IMR-90 (cell line): ENCODE measurements at places on chromosomes 12 and 14.

GRCh38 chr12:19155981-19156734, 26.6 kb downstream of the PLEKHA5 start:
- no peak for DNase-seq

DNA sequence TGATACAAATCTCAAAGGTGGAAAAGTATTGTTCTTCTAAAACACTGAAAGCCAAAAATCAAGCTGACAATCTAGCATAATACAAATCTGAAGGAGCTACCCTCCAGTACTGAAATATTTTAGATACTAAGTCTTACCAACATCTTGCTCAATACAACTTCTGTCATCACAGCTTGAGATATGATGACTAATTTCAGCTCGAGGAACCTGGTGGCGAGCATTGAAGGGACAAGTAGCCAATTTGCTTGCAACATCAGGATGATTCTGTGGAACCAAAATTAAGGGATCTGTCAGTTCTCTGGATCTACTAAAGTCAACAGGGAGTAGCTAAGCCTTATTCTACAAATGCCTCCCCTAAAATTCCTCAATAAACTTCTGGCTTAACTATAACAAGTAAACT, 10.4 kb downstream of the GTSF1 start:
- peak; percentile 27 for DNase-seq

DNA sequence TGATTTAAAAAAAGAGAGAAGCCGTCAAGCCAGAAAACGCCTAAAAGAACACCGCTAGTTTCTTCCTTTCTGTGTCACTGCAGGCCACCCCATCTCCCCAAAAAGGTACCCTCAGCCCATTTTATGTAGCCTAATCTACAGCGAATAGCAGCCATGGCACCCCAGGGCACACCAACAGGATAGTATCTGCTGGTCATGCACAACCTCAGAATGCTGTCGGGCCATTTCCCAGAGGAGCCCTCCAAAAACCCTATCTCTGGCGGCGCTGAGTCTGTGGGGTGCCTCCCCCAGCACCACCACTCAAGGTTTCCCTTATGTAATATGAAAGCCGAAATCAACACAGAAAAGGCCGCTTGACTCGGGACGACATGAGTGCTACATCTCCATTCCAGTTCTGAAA, 98.9 kb downstream of the BCL11B start:
- DNase-seq = no peak

DNA sequence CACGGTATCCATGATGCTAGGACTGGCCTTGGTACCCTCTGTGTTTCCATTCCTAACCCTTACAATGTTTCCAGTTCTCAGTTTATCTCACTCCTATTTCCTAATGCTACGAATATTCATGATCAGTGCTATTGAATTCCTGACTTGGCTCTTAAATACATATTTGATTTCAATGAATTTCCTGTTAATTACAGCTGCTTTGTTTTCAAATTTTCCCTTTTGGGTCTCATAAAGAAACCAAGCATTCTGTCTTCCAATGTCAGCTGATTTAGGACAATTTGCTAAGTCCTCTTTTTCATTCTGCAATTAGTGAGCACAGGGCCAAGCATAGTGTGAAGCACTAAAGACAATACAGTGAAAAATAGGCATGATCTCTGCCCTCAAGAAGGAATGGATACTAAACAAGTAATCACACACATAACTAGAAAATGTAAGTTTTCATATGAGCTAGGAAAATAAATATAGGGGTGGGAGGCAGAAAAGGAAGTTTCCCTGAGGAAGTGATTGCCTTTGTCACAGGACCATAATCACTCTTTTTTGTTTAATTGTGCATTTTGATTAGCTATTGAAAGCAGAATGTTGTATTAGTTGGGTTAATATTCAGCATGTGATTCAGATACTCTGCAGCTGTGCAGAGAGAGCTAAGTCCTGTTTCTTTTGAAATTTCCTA, 88.5 kb downstream of the KCNC2 start:
- DNase-seq = no peak

DNA sequence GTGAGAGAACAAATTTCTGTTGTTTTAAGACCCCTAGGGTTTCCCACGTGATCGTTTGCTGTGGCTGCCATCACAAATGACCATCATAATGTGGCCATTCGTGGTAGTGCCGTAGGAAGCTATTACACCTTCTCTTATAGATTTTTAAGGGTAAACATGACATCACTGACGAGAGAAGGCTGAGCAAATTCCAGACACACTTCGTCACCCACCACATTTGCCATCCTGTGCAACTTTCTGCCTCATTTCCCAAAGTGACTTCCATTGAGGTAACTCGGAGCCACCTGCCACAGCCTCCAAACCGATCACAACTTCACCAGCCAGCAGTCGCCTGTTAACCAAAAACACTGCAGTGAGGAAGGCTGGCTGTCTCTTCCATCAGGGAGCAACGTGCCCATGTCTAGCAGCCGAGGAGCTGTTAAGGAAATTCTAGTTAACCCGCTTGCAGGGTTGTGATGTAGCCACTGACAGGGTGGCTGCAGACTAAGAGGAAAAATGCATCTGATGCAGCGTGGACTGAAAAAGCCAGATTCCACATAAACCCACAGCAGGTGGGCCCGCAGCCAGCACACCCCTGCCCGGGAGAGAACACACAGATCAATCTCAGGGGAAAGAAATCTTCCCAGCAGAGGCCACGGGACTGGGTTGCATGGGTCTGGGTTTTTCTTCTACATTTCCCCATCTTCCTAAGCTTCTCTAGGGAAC, 44.6 kb downstream of the CCDC85C start:
- no peak for DNase-seq

GRCh38 chr14:77040059-77040740, 11.7 kb upstream of the IRF2BPL start:
- peak; percentile 99 for DNase-seq

GRCh38 chr12:124675881-124676713, 108.7 kb upstream of the NCOR2 start:
- peak; percentile 71 for DNase-seq

DNA sequence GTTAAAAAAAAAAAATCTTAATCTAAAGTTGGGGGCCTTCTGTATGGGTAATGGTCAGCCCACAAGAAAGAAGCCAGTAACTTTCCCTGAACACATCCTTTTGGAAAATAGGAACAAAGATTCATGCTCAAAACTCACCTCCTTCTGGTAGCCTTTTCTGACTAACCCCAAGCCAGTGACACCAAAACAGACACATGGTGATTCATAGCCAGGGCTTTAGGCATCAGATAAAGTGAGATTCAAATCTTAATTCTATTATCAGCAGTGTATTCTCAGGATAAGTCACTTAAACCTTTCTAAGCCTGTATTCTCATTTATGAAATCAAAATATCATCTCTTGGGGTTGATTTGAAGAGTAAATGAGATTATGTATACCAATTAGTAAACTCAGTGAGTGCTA, 4.9 kb downstream of the ATP5MC2 start:
- no peak for DNase-seq

- peak; percentile 36 for DNase-seq
These were observed 594 bp downstream of the ARHGDIB start for GRCh38 chr12:14960548-14961465.

- peak; percentile 93 for DNase-seq
These were observed 6.0 kb downstream of the GAPDH start for GRCh38 chr12:6540181-6540877.

- DNase-seq = peak; percentile 85
These were observed 60.6 kb downstream of the PTPRB start for GRCh38 chr12:70576341-70577282.

DNA sequence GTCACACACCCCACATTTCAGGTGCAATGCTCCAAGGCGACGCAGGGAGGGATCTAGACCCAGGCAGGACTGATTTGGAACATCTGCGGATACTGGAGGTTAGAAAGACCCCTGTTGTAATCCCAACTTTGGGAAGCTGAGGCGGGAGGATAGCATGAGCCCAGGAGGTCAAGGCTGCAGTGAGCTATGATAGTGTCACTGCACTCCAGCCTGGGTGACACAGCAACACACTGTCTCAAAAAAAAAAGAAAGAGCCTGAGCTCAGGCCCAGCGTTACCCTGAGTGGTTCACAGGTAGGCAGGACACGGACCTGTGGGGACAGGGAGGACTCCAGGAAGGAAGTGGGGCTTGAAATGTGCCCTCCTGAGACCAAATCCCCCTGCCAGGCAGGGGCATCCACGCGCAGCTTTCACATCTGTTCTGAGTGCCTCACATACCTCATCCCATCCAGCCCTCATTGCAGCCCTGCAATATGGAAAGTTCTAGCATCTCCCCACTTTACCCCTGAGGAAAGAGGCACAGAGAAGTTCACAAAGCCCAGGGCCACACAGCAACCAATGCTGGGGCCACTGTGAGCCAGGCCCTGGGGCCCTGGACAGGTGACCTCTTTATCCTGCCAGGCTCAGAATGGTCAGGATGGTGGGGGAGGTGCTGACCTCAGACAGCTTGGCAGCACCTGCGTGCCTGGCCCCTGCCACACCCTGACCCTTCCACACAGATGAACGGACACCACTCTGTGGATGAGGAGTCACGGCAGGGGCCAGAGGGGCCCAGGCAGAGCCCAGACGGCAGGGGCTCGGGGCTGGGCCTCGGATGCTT, 34.1 kb downstream of the CCDC85C start:
- no peak for DNase-seq

- no peak for DNase-seq
These were observed 44.7 kb downstream of the PTPN11 start for GRCh38 chr12:112463478-112463877.

- no peak for DNase-seq
These were observed 913.5 kb downstream of the VRK1 start for GRCh38 chr14:97710726-97711125.

GRCh38 chr12:63816031-63816430, 28.5 kb upstream of the SRGAP1 start:
- no peak for DNase-seq

DNA sequence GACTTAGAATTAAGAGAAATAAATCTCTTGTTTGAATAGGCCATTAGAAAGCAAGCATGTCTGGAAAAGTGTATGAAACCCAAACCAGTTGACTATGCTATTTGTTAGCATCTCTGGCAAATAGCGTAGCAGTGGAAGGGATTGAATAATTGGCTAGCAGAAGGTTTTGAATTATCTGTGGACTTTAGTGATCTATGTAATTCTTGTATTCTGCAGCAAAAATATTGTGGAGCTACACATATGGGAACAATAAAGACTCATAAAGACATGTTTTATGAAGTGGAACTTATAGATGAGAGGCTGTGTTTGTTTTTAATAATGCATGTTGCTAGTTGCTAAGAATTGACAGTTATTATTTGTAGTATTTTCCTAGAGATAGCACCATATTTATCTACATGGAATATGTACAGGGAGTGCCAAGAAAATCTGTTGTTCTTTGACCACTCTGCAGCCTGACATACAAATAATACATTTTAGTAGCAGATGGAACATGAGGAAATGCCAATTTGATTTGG, 4.7 kb downstream of the SRGAP1 start:
- DNase-seq = no peak

GRCh38 chr12:54356951-54357356, 7.3 kb downstream of the GPR84 start:
- no peak for DNase-seq

GRCh38 chr14:65834812-65835211, 422.3 kb downstream of the FUT8 start:
- no peak for DNase-seq

GRCh38 chr12:47520029-47520428, 185.8 kb downstream of the RPAP3 start:
- DNase-seq = no peak

GRCh38 chr12:52681526-52682380, 1.5 kb upstream of the KRT1 start:
- DNase-seq = no peak

- no peak for DNase-seq
These were observed 21.1 kb downstream of the C12orf71 start for GRCh38 chr12:27061317-27061716.

DNA sequence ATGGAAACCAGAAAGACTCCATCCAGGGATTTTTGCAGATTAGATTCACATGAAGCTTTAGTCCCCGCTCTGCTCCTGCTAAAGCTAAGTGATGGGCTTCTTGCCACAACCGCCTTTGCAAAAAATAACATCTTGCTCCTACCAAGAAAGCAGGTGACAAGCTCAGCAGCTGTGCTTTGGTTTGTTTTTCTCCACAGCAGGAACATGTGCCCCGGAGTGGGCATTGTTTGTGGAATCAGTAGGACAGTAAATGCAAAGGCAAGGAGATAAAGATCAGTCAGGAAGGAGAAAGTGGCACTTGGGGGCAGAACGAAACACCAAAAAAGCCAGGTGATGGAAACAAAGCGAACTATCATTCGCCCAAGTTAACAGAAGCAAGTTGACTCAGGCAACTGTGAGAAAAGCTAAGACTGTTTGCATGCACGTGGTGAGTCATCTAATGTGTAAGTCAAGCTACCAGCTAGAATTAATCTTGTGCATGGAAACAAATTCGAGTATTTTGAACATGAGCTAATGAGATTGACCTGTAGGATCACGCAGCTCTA, 165.5 kb upstream of the PLXNC1 start:
- peak; percentile 93 for DNase-seq

DNA sequence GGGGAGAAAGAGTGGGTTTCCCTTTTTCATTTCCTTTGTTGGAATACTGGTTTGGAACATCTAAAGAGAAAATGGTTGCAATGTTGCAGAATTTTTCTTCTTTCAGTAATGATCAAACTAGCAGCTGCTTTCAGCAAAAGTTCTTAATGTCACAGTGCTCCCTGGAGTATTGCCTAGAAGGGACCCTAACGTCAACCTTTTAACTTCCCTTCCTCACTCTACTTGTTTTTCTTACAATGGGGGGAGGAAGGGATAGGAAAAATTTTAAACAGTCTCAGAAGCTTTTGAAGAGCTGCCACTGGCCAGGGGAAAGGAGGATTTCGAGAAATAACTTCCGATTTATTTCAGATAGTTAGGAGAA, 521.8 kb downstream of the MED13L start:
- no peak for DNase-seq

GRCh38 chr12:34298176-34298970, 276.1 kb downstream of the ALG10 start:
- no peak for DNase-seq

DNA sequence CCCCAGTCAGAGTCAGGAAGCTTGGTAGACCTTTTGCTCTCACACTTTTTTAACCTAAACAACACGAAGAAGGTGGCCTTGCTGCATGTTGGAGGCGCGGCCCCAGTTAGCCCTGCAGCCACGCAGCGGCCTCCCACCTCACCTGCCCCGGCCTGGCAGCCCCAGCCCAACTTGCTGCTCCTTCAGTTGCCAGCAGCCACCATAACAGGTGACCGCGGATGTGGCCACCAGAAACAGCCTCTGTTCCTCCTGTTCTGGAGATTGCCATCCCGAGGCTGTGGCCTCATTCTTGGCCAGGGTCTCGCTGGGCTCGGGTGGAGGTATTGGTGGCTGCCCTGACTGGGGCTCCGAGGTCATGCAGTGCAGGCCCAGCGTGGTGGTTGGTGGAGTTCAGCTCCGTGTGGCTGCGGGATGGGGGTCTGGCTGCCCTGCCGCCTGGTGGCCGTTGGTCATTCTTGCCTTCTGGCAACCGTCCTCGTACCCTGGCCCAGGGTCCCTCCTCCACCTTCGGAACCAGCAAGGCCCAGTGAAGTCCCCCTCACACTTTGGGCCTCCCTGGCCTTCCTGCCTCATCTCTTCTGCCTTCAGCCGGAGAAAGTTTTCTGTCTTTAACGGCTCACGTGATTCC, 20.7 kb upstream of the TEX22 start:
- no peak for DNase-seq
